Astrocyte (in vitro differentiated cells and primary cell): ENCODE measurements at places on chromosomes 16 and 17. TPM values are rescaled to one million over a fixed set of nuclear protein-coding genes. Genes with fewer than 3 reads are reported as not detected.

GRCh38 chr16:29680180-29680598 is 1.2 kb downstream of the QPRT start:
- H3K4me3 ChIP-seq: no peak overlapping the region
- no peaks in the 10 kb centered on the region for H3K36me3 ChIP-seq
- H3K4me1 ChIP-seq: no peaks in the 10 kb centered on the region

The RHBDL1 gene
- 4.0 and 4.9 TPM in 2 replicates for total RNA-seq

The ZNF263 gene
- 31.4 and 34.7 TPM in 2 replicates for total RNA-seq

The AIPL1 gene
- not detected in 2 replicates for total RNA-seq

GRCh38 chr17:14454746-14455145 is 153.9 kb downstream of the HS3ST3B1 start:
- H3K36me3 ChIP-seq: no peaks in the 10 kb centered on the region
- DNase-seq: no peak
- no peaks in the 10 kb centered on the region for H3K27me3 ChIP-seq
- no peak overlapping the region for H3K4me3 ChIP-seq

DNA sequence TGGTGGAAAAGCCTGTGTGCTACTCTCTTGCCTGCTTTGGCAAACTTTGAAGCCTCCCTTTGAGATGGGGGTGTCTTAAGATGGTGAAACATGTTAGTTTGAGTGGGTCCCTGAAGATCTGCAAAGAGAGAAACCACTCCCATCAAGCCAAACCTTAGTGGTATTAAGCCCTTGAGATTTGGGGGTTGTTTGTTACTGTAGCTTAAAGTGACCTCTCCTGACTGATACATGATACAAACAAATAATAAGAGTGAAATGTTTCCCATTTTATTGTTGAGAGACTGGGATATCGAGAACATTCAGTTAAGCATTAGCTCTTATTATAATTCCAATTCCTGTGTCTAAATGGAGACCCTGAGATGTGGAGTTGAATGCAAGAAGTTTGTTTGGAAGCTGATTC is 63.1 kb downstream of the NT5M start:
- H3K27ac ChIP-seq: no peak overlapping the region
- no peaks in the 10 kb centered on the region for H3K4me1 ChIP-seq
- peaks cover 9% of the 10 kb centered on the region for H3K27me3 ChIP-seq
- no peaks in the 10 kb centered on the region for H3K36me3 ChIP-seq
- no peak overlapping the region for H3K4me3 ChIP-seq

The CCL8 gene
- total RNA-seq: not detected in 2 replicates

DNA sequence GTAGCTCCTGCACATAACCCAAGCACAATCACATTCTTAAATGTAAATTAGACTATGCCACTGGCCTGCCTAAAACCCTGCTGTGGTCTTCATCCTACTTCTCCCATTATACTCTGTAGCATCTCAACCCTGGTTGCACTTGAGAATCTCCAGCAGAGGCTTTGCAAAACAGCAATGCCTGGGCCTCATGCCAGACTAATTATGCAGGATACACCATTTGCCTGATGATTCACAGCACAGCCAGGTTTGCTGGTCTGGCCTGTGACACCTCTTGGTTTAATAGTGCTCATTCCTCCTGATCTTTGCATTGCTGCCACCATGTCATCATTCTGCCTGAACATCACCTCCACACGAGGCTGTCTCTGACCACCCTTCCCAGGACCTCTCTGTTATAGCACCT is 491.9 kb upstream of the TOM1L1 start:
- no peak overlapping the region for H3K27ac ChIP-seq
- no peaks in the 10 kb centered on the region for H3K36me3 ChIP-seq
- no peak overlapping the region for H3K4me3 ChIP-seq
- DNase-seq: no peak
- no peaks in the 10 kb centered on the region for H3K27me3 ChIP-seq

The KRT32 gene
- not detected in 2 replicates for total RNA-seq

DNA sequence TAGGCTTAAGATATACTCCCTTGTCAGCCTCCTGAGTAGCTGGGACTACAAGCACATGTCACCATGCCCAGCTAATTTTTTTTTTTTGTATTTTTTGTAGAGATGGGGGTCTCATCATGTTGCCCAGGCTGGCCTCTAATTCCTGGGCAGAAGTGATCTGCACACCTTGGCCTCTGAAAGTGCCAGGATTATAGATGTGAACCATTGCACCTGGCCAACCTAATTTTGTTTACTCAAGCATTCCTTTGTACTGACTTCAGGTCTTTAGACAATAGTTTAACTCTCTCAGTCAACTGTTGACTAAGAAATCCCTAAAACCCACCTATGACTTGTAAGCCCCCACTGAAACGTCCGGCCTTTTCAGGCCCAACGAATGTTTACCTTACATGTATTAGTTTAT is 628.3 kb upstream of the CDH8 start:
- H3K36me3 ChIP-seq: no peaks in the 10 kb centered on the region
- DNase-seq: no peak
- no peaks in the 10 kb centered on the region for H3K27me3 ChIP-seq
- H3K4me3 ChIP-seq: no peak overlapping the region
- no peak overlapping the region for H3K27ac ChIP-seq

The OR1E2 gene
- total RNA-seq: not detected in 2 replicates

DNA sequence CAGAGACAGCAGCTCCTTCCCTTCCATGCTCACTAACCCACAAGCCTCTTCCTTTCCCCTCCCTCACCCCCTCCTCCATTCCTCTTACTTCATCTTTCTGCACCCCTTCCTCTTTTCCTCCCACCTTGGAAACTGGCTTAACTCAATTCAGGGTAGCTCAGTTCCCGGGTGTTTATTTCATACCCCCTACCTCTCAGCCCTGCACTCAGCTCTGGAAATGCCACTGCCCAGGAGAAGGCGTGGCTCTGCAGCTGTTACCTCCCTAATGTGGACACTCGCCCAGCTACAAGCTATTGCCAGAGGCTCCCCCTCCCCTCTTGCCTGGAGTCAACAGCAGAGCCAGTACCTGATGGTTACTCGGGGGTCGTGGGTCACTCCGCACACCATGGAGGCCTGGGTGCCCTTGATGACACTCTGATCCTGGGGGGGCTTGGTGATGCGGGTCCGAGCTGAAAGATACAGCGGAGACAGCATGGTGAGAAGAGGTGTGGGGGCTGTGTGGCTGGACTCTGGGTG is 118.4 kb upstream of the CDC42EP4 start:
- H3K36me3 ChIP-seq: no peaks in the 10 kb centered on the region
- H3K4me3 ChIP-seq: no peak overlapping the region
- no peak overlapping the region for H3K27ac ChIP-seq
- H3K27me3 ChIP-seq: no peaks in the 10 kb centered on the region

DNA sequence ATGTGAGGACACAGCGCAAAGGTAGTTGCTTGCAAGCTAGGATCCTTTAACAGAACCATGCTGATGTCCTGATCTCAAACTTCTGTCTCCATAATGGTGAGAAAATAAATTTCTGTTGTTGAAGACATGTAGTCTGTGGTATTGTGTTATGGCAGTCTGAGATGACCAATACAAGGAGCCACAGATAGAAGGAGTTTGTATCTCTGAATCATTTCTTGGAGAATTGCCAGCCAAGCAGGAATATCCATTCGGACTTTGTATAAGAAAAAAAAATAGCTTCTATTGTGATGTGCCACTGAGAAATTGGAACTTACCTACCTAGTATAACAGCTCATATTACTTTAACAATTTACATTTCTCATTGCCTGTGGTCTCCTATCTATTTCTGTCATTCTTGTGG is 447.6 kb upstream of the CA10 start:
- no peaks in the 10 kb centered on the region for H3K36me3 ChIP-seq
- peak; percentile 2 for DNase-seq
- no peaks in the 10 kb centered on the region for H3K27me3 ChIP-seq
- no peaks in the 10 kb centered on the region for H3K4me1 ChIP-seq
- no peak overlapping the region for H3K27ac ChIP-seq

The IQCK gene
- total RNA-seq: 5.9 and 7.9 TPM in 2 replicates

DNA sequence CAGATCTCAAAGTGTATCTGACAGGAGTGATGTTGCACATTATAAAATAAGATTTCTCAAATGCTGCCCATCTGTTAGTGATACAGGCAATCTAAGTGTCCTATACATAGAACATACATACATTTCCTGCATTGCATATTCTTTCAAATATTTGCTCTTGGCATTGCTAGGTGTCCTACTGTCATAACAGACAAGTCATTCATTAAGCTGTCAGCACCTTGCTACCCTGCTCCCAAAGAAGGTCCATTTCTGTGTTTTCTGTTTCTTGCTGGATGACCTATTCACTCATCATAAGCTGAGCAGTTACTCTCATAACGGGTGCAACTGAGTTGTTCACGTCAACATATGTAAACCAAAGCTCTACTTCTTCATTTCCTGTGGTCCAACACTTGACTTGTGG is 719.0 kb downstream of the KCNJ2 start:
- no peak for DNase-seq
- H3K4me1 ChIP-seq: no peaks in the 10 kb centered on the region
- H3K36me3 ChIP-seq: no peaks in the 10 kb centered on the region
- no peaks in the 10 kb centered on the region for H3K27me3 ChIP-seq

The ACSF2 gene
- 28.3 and 43.3 TPM in 2 replicates for total RNA-seq

The SYT17 gene
- total RNA-seq: 2.5 and 4.8 TPM in 2 replicates

DNA sequence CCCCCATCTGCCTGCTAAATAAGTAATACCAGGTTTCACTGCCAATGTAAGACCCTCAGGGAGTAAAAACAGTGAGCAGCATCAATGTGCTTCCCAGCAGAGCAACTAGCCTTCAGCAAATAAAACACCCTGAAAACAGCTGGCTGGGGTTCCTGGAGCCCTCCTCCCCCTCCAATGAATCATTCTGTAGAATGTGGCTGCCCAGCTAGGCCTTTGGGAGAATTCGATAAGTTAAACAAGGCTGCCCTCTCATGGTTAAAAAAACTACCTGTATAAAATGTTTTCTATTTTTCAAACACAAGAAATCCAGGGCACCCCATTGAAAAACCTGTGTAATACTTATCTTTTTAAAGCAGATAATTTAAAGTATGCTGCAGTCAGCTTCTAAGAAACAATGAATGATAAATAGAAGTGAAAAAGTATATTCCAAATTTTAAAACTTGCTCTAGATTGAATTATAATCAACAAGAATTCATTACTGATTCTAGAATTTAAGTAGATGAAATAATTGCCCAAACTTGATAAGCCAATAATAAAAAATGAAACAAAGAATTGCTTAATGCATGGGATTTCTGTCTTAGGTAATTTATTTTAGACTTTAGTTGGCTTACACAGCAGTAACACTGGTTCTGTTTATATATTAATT is 9.4 kb upstream of the TOM1L1 start:
- DNase-seq: peak; percentile 53
- no peaks in the 10 kb centered on the region for H3K36me3 ChIP-seq
- no peak overlapping the region for H3K4me3 ChIP-seq
- peaks cover 5% of the 10 kb centered on the region for H3K27me3 ChIP-seq
- H3K4me1 ChIP-seq: no peaks in the 10 kb centered on the region
- H3K27ac ChIP-seq: no peak overlapping the region

DNA sequence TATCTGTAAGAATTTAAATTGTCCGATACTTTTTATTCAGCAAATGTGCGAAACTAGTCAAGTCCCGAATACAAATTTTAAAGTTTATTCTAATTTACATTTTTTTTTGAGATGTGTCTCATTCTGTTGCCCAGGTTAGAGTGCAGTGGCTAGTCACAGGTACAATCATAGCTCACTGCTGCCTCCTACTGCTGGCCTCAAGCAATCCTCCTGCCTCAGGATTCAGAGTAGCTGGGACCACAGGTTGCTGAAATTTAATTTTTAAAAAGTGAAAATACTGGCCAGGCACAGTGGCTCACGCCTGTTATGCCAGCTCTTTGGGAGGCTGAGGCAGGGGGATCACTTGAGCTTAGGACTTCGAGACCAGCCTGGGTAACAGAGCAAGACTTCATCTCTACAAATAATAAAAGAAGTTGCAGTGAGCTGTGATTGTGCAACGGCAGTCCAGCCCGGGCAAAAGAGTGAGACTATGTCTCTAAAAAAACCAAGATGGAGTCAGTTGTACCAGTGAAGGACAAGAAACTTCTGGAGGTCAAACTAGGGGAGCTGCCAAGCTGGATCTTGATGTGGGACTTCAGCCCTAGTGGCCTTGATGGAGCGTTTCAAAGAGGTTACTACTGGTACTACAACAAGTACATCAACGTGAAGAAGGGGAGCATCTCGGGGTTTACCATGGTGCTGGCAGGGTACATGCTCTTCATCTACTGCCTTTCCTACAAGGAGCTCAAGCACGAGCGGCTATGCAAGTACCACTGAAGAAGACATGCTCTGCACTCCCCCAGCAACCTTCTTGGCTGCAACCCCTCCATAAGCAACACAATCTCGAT is 5.6 kb downstream of the POLG2 start:
- H3K4me3 ChIP-seq: no peak overlapping the region
- no peaks in the 10 kb centered on the region for H3K27me3 ChIP-seq
- DNase-seq: no peak
- peaks cover 4% of the 10 kb centered on the region for H3K4me1 ChIP-seq
